ENCODE measurements at places on chromosomes 1 and 21. TPM values are rescaled to one million over a fixed set of nuclear protein-coding genes. Genes with fewer than 3 reads are reported as not detected.

PARS2 gene
- 3.3 TPM for total RNA-seq

GRCh38 chr1:34460193-34460592 lies 283.5 kb downstream of the C1orf94 start:
- H3K36me3 ChIP-seq = no peaks in the 10 kb centered on the region
- no peak overlapping the region for H3K27ac ChIP-seq
- no peak overlapping the region for H3K4me3 ChIP-seq

- no peak overlapping the region for H3K27ac ChIP-seq
- H3K4me1 ChIP-seq = peaks cover 65% of the 10 kb centered on the region
- DNase-seq = no peak
- H3K36me3 ChIP-seq = no peaks in the 10 kb centered on the region
- H3K27me3 ChIP-seq = no peaks in the 10 kb centered on the region
These were observed 73.9 kb downstream of the MORN1 start for GRCh38 chr1:2317230-2318065.

GRCh38 chr21:37073417-37074196 lies 553 bp downstream of the TTC3 start:
- H3K27ac ChIP-seq = peak overlapping the region; percentile 99
- peak; percentile 77 for DNase-seq
- H3K4me3 ChIP-seq = peak overlapping the region; percentile 93
- H3K36me3 ChIP-seq = peaks cover 10% of the 10 kb centered on the region
- H3K4me1 ChIP-seq = peaks cover 16% of the 10 kb centered on the region
- no peaks in the 10 kb centered on the region for H3K27me3 ChIP-seq

- peaks cover 43% of the 10 kb centered on the region for H3K36me3 ChIP-seq
- peaks cover 36% of the 10 kb centered on the region for H3K4me1 ChIP-seq
- H3K27ac ChIP-seq = peak overlapping the region; percentile 95
- H3K27me3 ChIP-seq = no peaks in the 10 kb centered on the region
These were observed 580 bp downstream of the RBM34 start for GRCh38 chr1:235160383-235160956.

- H3K27ac ChIP-seq = no peak overlapping the region
- no peak for DNase-seq
- no peak overlapping the region for H3K4me3 ChIP-seq
- H3K4me1 ChIP-seq = peaks cover 22% of the 10 kb centered on the region
- peaks cover 61% of the 10 kb centered on the region for H3K36me3 ChIP-seq
These were observed 7.2 kb downstream of the PARP1 start for GRCh38 chr1:226400519-226401354.

FCRL2 gene
- total RNA-seq = 1.3 TPM

UHMK1 gene
- total RNA-seq = 56.4 TPM

ST6GALNAC5 gene
- total RNA-seq = 16.3 TPM

GRCh38 chr1:86289161-86289560 lies 107.0 kb downstream of the ODF2L start:
- no peaks in the 10 kb centered on the region for H3K36me3 ChIP-seq
- H3K4me3 ChIP-seq = no peak overlapping the region
- no peaks in the 10 kb centered on the region for H3K27me3 ChIP-seq
- no peak for DNase-seq
- no peaks in the 10 kb centered on the region for H3K4me1 ChIP-seq

RNU1-1 gene
- total RNA-seq = 6,803 TPM

GRCh38 chr21:34201001-34201400 lies 127.6 kb downstream of the MRPS6 start:
- no peaks in the 10 kb centered on the region for H3K27me3 ChIP-seq
- DNase-seq = no peak
- peak overlapping the region; percentile 54 for H3K4me3 ChIP-seq
- peaks cover 31% of the 10 kb centered on the region for H3K4me1 ChIP-seq
- peak overlapping the region; percentile 65 for H3K27ac ChIP-seq
- no peaks in the 10 kb centered on the region for H3K36me3 ChIP-seq

CD52 gene
- total RNA-seq = 541 TPM

SHE gene
- total RNA-seq = 40.1 TPM

- no peak overlapping the region for H3K27ac ChIP-seq
- no peak for DNase-seq
- peak overlapping the region; percentile 37 for H3K4me3 ChIP-seq
- no peaks in the 10 kb centered on the region for H3K27me3 ChIP-seq
- no peaks in the 10 kb centered on the region for H3K4me1 ChIP-seq
- H3K36me3 ChIP-seq = no peaks in the 10 kb centered on the region
These were observed 2.5 kb downstream of the PRKACB start for GRCh38 chr1:84146411-84147032.

- H3K4me3 ChIP-seq = no peak overlapping the region
- no peak for DNase-seq
- H3K27ac ChIP-seq = no peak overlapping the region
- H3K4me1 ChIP-seq = no peaks in the 10 kb centered on the region
- H3K36me3 ChIP-seq = no peaks in the 10 kb centered on the region
These were observed 325.1 kb downstream of the CAMTA1 start for GRCh38 chr1:7110321-7110720.

HUNK gene
- 1.9 TPM for total RNA-seq
